ENCODE measurements at places on chromosomes 4 and X. TPM values are rescaled to one million over a fixed set of nuclear protein-coding genes. Genes with fewer than 3 reads are reported as not detected.

The GC gene
- not detected for total RNA-seq

The CD40LG gene
- total RNA-seq: not detected

The RNF128 gene
- total RNA-seq: 4.0 TPM

DNA sequence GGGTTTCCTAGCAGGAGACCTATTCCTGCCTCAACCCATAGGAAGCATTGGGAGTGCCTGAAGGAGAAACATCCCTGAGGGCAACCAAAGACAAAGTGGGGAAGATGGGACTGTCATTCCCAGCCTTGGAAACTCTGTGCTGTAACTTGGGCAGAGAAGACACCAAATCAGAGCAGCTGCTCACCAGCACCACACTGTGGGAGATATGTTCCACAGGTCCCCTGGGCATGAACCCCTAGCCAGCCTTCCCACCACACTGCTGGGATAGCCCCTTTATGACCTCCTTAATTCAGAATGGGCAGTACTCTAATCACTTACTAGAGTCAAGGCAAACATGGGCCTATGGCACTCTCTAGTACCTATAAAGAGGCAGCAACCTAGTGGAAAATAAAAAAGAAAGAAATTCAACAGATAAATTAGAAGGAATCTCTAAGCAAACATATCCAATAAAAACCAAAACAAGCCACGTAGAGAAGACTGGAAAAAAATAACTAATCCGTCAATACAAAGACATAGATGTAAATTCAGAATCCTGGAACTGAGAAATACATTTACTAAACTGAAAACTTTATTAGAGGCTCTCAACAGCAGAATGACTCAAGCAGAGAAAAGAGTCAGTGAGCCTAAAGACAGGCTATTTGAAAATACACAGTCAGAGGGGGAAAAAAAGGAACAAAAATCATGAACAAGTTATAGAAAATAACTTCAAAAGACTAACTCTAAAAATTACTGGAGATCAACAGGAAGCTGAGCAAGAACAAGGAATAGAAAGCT, 878.4 kb upstream of the FRG1 start:
- H3K4me3 ChIP-seq: no peak overlapping the region
- no peaks in the 10 kb centered on the region for H3K36me3 ChIP-seq
- no peaks in the 10 kb centered on the region for H3K27me3 ChIP-seq
- no peak for DNase-seq
- no peaks in the 10 kb centered on the region for H3K4me1 ChIP-seq

DNA sequence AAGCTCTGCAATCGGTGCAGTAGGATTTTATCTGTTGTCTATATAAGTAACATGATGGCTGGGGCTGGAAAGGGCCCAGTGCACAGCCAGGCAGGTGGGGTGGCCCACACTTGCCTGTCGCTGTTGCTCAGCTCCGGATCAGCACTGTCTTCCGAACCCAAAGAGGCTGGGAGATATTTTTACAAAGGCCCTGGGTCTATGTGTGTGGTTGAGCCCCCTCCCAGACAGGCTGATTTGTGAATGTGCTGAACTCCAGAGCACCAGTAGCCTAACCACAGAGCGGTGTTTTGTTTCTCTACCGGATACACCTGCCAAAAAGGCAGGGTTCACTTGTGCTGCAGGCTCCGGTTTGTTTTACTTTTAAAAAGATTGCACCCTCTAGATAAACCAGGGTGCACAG, 33.5 kb upstream of the CHRNA9 start:
- H3K4me3 ChIP-seq: no peak overlapping the region
- H3K4me1 ChIP-seq: no peaks in the 10 kb centered on the region
- H3K27ac ChIP-seq: no peak overlapping the region
- DNase-seq: no peak

All from ovary (tissue), 10 donors.